Hematopoietic multipotent progenitor cell treated with erythropoietin and hydrocortisone succinate and interleukin-3 and kit ligand, for 6 days (in vitro differentiated cells): ENCODE measurements at places on chromosomes 4 and X.

GRCh38 chr4:139950568-139950967 lies 203.4 kb downstream of the MAML3 start:
- peak; percentile 77 for DNase-seq

DNA sequence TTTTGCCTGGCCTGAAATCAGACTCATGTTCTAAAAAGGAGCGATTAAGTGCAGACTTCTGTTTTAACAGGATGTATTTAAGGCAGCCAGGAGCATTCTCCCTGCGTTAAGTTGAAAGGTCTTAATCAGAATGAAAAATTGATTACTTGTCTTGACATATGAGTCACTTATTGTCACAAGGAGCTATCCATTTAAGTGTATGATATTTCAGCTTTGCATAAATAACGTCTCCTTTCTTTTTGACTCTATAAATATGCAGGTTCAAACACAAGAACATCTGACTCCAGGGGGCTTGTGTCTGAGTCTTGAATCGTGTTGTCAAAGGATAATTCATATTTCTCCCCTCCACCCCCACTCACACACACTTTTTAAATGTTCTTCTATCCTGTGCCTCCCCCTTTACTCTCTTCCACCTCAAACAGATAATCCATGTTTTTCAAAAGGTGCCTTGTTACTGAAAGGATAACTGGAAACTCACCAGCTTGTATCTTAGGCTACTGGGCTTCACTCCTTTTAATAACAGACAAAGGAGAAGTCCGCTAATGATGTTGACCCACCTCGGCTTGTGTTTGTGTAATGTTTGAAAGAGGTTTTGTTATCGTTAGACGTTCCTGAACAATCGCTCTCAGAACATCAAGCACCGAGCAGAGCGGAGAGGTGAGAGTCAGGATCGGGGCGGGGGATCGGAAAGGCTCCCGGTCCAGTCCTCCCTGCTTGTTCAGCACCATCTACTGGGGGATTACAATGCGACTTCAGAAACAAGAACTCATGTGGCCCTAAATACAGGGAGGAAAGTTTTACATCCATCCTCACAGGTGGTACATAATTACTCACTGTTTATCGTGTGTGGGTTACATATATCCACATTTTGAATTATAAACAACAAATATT lies 107.5 kb upstream of the RPL34 start:
- DNase-seq: peak; percentile 76

- DNase-seq: no peak
Measured at GRCh38 chr4:2574009-2574408, 37.6 kb downstream of the FAM193A start.

- DNase-seq: no peak
Measured at GRCh38 chr4:5758741-5759140, 47.7 kb downstream of the EVC start.

DNA sequence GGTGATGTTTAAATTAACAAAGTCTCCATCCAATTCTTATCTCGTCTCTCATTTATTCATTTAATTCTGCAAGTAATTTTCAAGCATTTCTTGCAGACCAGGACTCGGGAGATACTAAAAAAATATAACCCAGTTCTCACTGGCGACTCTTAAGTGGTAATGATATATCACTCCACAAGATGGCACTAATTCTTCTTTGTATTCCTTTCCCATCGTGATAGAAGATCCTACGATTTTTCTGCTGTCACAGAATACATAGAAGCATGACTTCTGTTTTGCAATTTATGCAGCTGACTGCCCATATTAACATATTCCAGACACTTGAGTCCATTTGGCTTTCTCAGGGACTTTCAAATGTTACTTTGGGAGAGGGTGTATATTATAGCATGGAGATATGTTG lies 64.0 kb upstream of the FGF13 start:
- DNase-seq: peak; percentile 53

DNA sequence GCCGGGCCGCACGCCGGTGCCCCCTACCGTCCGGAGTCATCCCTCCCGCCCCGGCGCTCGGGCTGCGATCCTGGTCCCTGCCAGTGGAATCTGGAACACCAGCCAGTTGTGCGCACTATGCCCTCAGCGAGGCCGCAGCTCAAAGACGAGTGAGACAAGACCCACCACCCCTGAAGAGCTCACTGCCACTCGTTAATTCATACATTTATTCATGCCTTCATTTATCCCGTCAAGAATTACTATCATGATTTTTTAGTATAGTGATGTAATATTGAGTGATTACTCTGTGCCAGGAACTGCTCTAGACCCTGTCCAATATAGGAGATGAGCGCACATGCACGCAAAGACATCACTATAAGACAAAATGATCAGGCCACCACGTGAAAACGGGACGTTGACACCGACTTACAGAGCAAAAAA lies 247 bp upstream of the PPA2 start:
- DNase-seq: peak; percentile 93

- peak; percentile 27 for DNase-seq
Measured at GRCh38 chrX:44432641-44433040, 89.2 kb upstream of the EFHC2 start.

DNA sequence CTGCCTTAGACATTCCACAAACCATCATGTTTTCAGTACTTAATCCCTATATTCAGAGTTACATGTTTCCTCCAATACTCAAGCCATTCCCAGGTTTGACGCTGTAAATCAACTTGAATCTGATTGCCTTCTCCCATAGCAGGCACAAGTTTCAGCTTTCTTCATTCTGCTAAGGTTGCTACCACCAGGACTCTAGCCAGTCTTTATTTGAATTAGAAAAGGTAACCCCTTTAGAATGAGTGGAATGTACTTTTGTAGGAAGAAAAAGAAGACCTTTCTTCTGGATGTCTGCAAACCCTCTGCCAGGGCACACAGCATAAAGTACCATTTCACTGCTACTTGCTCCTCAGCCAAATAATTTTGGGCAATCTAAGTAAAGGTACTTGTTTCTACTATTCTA lies 10.7 kb upstream of the RBMXL3 start:
- DNase-seq: no peak

- DNase-seq: no peak
Measured at GRCh38 chr4:19399001-19399400, 852.7 kb upstream of the SLIT2 start.

DNA sequence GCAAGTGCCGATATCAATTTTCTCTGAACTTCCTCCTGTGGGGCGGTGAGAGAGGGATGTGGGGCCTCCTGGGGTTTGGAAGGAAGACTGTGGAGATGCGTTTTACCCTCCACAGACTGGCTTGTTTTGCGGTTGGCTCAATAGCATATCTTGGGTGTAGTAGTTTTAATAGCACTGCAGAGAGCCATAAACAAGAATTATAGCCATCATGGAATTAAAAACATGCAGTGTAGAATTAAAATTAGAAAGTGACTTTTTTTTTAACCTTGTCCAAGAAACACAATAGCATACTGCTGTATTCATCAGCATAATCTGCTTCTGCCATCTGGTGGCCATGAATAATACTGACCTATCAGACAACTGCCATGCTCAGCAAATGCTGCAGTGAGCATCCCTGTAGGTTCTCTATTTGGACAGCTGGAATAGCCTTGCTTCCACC lies 47.3 kb upstream of the SCML1 start:
- DNase-seq: peak; percentile 68

DNA sequence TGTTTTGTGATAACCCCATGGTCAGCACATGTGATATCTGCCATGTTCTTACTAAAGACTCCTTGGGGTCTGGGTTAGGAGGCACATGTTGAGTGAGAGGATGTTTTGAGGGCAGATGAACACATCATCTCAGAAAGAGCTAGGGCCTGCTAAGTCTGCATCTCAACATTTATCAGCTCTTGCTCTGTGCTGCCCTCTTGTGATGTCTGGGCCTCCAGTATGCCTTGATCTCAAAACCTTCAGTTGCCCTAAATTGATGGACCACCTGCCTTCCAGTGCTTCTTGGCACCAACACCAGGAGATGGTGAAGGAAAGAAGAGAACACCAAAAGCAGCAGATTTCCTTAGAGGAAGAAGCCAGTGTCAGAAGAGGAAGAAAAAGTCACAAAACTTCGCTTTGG lies 22.5 kb downstream of the MID1 start:
- peak; percentile 54 for DNase-seq

GRCh38 chr4:68872643-68873502 lies 57.1 kb downstream of the UGT2B10 start:
- no peak for DNase-seq

- no peak for DNase-seq
Measured at GRCh38 chr4:140739971-140740370, 16.2 kb downstream of the TBC1D9 start.

DNA sequence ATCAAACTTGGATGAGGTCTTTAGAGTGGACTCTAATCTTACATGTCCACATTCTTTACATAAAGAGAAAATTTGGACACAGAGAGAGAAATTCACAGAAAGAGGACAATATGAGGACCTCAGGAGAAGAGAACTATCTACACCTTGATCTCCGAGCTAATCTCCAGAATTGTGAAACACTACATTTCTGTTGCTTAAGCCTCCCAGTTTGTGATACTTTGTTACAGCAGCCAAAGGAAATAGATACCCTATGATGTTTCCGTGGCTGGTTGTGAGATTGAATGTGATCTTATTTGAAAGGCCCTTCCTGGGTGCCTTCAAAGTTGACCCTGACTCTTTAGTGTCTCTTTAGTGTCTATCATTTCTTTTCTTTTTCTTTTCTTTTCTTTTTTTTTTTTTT lies 326.1 kb upstream of the CLNK start:
- DNase-seq: no peak

- DNase-seq: no peak
Measured at GRCh38 chr4:159062381-159062780, 40.5 kb upstream of the RAPGEF2 start.

GRCh38 chrX:42673301-42673810 lies 104.6 kb downstream of the PPP1R2C start:
- DNase-seq: no peak

DNA sequence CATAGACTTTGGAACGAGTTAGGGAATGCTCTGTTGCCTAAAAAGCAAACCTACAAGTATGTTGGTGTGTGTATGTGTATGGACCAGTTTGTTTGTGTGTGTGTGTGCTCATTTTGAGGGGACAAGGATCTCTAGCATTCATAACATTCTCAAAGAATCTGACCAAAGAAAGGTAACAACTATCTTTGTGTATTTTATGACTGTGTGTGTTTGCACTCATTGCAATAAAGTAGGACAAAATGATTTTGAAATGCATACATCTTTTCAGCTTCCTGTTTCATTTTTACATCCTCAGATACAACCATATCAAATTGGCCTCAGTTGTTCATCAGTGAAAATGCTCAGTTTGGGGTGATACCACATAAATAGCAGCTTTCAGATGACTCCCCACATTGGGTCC lies 8.3 kb upstream of the XK start:
- DNase-seq: no peak

- no peak for DNase-seq
Measured at GRCh38 chrX:30906726-30907125, 17.7 kb upstream of the TAB3 start.

DNA sequence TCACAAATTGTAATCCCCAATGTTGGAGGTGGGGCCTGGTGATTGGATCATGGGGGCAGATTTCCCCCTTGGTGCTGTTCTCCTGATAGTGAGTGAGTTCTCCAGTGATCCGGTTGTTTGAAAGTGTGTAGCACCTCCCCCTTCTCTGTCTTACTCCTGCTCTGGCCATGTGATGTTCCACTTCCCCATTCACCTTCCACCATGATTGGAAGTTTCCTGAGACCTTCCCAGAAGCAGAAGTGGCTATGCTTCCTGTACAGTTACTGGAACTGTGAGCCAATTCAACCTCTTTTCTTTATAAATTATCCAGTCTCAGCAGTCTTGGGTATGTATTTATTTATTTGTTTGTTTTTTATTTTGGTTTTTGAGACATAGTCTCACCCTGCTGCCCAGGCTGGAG lies 143.2 kb downstream of the CPE start:
- no peak for DNase-seq

DNA sequence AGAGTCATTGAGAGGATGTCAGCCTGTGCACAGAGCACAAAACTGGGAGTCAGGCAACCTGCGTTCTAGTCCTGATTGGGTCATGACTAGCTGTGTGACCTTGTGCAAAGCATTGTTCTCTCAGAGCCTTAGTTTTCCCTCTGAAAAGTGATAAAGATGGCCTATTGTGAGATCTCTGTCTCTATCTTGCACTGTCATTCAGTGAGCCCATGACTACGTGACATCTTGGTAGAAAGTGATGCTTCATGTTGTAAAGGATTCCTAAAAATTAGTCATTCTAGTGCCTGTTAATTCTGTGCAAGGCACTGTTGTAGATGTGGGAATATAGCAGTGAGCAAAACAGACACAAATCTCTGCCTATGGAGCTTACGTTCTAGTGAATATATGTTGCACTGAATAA lies 2.5 kb downstream of the PGRMC1 start:
- peak; percentile 3 for DNase-seq

DNA sequence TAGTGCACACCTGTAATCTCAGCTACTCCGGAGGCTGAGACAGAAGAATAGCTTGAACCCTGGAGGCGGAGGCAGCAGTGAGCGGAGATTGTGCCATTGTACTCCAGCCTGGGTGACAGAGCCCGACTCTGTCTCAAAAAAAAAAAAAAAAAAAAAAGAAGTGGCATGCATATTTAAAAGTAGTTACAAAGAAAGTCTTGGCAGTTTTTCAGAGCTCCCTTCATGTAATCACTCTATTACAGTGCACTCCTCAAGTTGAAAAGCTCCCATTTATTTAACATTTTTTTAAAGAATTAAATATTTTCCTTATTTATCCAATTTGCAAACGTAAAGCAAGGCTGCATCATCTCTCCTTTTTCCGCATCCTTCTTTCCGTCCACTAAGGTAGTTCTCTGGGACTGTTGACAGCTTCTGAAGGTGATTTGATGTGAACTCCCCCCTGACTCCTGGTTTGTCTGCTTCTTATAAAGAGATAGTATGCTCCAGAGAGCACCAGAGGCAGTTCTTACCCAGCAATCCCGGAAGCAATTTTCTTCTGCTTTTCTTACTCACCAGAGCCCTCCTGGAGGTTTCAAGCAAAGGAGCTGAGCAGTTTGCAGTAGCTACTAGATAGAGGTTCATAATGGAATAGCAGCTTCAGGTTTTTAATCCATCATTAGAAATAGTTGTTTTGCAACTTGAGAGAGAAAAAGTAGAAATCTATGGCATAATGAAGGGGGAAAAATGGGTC lies 151.0 kb downstream of the PALLD start:
- DNase-seq: no peak

- no peak for DNase-seq
Measured at GRCh38 chr4:98599617-98600205, 58.7 kb downstream of the TSPAN5 start.

DNA sequence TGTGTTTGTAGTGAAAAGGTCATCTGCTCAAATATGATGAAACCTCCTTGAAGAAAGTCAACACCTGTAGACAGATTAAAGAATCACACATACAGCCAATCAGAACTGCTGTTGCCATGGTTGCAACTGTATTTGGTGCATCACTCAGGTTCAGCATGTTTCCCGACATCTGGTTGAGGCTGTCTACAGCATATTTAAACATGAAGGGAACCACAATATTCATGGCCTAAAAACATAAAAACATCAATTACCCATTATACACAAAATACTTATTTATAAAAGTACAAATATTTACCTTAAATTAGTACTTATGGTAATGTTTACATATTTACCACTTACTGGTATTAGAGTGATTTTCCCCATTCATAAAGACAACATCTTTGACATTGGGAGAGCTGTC lies 79.7 kb downstream of the ABCB7 start:
- DNase-seq: no peak

GRCh38 chr4:143346206-143346605 lies 9.5 kb downstream of the GAB1 start:
- no peak for DNase-seq
